Dermis blood vessel endothelial cell (primary cell): ENCODE measurements at places on chromosomes 2 and 18. TPM values are rescaled to one million over a fixed set of nuclear protein-coding genes. Genes with fewer than 3 reads are reported as not detected.

GRCh38 chr18:7177116-7177744 is 53.7 kb upstream of the LRRC30 start:
- peak; percentile 74 for DNase-seq

DNA sequence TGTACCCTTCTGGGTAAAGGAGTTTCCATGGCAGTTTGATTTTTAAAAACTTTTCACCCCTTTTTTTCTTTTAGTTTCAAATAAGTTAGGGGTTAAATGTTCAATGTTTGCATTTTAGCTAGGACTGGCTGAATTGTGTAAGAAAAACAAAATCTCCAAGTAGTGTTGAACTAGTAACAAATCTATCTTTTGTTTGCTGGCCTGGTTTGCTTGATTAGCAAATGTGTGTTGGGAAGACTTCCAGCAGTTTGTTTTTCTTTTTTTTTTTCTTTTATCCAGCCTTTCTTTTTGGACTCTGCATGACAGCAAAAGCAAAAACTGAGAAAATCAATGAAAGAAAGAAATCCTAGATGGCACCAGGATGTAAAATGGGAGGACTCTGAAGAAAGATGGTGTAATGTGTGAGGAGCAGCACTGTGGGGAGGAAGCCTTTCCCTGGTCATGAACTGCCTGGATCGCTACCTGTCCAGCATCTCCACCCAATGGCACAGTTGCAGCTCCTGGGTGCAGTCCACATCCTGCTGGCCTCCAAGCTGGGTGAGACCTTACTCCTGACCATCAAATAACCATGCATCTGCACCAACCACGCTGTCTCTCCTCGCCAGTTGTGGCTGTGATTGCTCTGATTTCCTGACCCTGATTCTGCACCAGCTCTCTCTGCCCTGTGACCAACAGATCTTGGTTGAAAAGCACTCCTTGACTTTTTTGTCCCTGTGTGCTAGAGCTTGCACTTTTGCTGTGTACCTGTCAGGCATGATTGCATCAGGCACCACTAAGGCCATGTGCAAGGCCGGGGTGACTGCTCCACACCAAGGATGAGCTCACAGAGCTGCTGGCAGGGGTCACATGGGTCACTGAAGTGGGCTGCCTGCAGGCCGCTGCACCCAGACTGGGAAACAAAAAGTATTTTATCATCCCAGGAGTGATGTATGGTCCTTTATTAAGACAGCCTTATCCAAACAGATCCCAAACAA is 71.2 kb upstream of the ZNF236 start:
- DNase-seq: no peak

DNA sequence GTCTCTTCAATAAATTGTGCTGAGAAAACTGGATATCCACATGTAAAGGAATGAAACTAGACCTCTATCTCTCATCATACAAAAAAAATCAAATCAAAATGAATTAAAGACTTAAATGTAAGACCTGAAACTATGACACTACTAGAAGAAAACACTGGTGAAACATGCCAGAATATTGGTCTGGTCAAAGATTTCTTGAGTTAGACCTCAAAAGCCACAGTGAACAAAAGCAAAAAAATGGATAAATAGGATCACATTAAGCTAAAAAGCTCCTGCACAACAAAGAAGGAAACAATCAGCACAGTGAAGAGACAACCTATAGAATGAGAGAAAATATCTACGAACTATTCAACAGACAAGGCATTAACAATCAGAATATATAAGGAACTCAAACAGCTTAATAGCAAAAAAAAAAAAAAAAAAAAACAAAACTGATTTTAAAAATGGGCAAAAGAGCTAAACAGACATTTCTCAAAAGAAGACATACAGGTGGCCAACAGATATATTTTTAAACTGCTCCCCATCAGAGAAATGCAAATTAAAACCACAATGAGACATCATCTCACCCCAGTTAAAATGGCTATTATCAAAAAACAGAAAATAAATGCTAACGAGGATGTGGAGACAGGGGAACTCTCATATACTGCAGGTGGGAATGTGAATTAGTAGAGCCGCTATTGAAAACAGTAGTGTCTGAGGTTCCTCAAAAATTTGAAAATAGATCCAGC is 66.3 kb downstream of the NCKAP1 start:
- no peak for DNase-seq

DNA sequence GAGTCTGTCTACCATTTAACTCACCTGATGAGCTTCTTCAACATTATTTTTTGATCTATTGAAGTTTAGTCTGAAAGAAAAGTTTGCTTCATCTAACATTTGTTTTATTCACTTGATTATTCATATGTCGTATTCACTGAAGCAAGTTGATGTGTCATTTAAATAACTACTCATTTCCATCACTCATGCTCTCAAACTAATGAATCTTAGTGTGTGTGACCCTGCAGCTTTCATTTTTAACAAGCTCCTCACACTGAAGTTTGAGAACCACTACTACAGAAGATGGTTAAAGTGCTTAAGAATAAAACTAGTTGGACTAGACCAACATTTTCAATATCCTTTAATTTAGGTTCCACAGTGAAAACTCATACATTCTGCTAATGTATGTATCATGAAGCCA is 1.8 kb upstream of the ABI2 start:
- DNase-seq: no peak

GRCh38 chr18:59484131-59484530 is 125.1 kb upstream of the LMAN1 start:
- DNase-seq: no peak

- DNase-seq: no peak
Measured at GRCh38 chr2:45885171-45885621, 233.7 kb downstream of the PRKCE start.

GRCh38 chr2:85448461-85449213 is 30.1 kb downstream of the SH2D6 start:
- no peak for DNase-seq

DNA sequence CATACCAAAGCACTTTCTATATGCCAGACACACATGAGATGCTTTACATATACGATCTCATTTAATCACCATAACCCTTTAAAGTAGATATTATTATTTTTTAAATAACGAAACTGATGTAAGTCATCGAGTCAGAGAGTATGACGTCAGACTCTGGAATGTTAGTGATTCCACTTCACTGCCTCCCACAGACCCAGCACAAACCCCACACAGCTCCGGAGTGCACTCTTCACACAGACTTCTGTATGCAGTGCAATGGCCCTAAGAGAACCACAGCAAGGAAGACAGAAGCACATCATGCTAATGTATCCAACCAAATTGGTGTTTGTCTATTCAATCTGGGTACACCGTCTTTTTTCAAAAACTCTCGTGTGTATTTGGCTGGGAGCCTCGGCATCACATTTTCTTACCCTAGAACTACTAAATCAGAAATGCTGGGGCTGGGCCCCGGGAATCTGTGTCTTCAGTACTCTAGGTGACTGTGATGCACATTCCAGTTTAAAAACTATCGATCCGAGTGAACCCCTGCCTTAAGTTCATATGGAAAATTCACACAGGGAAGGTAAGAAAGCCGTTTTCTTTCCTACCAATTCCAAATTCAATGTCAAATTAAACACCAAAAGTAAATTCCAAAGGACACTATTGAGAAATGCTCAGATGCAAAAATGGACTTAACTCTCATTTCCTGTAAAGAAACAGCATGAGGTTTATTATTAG is 117.7 kb upstream of the ACVR1C start:
- no peak for DNase-seq

Gene RGPD3
- 0.33 and 0.51 TPM in 2 replicates for total RNA-seq

- no peak for DNase-seq
Measured at GRCh38 chr2:43175876-43176275, 50.5 kb downstream of the ZFP36L2 start.

Gene HOXD13
- total RNA-seq: under 0.01 TPM in 1 of 2 replicates, not detected in the other

GRCh38 chr2:236743039-236743920 is 173.7 kb downstream of the ACKR3 start:
- peak; percentile 73 for DNase-seq

DNA sequence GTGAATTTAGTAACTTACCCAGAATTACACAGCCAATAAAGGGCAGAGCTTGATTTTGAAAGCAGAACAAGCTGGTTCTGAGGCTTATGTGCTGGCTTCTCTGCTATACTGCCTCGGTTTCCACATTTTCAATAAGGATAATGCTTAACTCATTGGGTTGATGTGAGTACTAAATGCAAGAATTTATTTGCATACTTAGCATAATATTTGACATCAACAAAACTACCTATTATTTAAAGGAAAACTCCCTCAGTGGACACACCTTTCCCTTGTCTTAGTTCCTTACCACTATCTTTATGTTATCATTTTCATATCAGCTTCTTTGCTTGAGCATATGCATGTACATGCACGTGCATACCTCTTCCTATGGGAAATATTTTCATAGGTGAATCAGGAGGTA is 3.0 kb upstream of the TGFA start:
- no peak for DNase-seq

Gene PLGLB2
- total RNA-seq: 0.65 and 1.7 TPM in 2 replicates
